D341Med (cell line): ENCODE measurements at places on chromosomes 16 and 17.

DNA sequence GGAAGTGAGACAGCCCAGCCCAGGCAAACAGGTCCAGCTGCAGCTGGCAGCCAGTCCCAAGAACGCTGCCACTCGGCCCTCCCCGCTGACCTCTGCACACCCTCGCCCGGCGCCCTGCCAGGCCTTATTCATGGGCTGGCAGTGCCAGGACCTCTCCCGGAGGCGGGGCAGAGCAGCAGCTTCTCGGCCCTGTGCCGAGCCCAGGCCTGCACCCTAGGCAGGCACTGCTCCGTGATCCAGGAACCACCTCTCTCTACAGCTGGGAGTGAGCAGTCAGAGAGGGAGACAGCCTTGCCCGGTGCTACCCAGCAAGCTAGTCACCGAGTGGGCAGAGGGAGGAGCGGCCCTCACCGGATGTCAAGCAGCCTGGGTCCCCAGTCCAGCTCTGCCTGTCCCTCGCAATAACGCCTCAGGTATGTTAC lies 79.9 kb upstream of the CBX4 start:
- no peak for DNase-seq

DNA sequence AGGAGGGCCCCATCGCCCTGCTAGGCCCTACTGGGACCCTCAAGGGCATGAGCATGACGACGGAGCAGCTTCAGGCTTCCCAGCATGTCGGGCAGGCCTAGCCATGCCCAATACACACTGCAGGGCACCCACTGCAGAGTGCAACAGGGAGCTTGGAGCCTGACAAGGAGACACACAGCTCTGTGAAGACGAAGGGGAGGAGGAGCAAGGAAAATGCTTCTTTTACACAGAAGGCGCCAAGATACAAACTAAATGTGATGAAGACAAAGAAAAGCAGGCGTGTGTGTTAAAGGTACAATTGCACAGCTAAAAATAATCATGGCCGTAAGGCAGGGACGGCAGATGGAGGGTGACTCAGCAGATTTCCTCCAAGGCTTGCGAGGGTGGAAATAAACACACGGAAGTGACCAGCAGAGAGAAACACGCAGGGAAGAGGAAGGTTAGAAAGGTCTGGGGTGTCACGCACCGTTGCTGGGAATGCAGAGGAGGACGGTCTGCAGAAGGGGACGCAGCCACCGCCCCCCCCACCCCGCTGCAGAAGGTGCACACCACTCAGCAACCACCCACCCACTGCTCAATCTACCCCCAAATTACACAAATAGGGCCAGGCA lies 108.5 kb downstream of the ZNF778 start:
- no peak for DNase-seq

DNA sequence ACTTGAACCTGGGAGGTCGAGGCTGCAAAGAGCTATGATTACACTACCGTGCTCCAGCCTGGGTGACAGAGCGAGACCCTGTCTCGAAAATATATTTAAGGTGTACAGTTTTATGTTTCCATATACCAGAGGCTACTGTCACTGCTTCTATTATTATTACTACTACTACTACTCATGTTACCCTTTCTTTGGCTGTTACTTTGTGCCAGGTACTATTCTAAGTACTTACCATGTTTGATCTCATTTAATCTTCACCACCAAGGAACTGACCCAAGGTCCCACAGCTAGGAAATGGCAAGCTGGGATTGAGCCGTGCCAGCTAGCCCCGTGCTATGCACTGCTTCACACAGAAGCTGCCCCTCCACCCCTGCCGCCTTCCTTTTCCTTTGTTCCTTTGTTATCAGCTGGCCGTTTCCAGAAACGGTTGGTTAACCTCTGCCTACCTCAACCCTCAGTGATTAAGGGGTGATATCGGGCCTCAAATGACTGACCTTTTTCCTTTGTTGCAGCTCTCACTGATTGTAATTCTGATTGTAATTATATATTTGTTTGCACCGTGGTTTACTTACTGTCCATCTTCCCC lies 78.4 kb downstream of the ABCC1 start:
- no peak for DNase-seq

DNA sequence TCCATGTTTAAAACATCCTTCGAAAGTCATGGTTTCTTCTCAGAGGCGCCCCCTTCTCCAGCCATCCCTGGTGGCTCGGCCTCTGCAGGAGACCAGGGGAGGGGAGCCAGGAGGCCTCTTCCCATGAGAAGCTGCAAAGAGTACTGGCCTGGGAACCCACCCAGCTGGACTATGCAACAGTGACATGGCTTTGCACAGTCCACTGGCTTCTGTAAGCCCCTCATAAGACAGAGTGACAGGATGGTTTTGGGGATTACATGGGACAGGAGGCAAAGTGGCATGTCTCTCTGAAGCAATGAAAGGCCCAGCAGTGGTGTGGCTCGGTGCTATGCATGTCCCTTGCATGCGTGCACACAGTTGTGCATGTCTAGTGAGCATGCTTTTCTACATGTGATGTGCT lies 99.5 kb downstream of the C16orf78 start:
- no peak for DNase-seq

DNA sequence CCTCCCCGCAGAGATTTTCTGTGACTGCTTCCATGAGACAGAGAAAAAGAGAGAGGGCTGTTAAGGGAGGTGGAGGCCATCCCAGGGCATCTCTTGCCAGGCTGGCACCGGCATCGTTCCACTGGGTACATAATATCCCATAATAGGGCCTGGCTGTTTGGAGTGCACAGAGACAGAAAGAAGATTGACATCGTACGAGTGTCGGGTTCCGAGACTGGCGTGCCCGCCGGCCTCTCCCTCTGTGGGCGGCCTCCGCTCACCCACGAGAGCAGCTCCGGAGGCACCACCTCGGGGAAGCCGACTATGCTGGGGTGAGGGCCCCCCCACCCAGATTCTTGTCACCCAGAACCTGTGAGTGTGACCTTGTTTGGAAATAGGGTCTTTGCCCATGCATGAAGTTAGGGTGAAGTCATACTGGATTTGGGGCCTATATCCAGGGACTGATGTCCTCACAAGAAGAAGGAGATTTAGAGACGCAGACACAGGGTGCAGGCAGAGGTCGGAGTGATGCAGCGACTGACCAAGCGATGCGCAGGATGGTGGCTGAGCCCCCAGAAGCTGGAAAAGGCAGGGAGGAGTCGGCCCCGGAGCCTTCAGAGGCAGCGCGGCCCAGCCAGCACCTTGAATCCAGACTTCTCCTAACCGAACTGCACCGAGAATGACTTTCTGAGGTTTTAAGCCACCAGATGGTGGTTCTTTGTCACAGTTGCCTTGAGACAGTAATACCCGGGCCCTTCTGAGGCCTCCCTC lies 101.8 kb upstream of the CIBAR2 start:
- no peak for DNase-seq

DNA sequence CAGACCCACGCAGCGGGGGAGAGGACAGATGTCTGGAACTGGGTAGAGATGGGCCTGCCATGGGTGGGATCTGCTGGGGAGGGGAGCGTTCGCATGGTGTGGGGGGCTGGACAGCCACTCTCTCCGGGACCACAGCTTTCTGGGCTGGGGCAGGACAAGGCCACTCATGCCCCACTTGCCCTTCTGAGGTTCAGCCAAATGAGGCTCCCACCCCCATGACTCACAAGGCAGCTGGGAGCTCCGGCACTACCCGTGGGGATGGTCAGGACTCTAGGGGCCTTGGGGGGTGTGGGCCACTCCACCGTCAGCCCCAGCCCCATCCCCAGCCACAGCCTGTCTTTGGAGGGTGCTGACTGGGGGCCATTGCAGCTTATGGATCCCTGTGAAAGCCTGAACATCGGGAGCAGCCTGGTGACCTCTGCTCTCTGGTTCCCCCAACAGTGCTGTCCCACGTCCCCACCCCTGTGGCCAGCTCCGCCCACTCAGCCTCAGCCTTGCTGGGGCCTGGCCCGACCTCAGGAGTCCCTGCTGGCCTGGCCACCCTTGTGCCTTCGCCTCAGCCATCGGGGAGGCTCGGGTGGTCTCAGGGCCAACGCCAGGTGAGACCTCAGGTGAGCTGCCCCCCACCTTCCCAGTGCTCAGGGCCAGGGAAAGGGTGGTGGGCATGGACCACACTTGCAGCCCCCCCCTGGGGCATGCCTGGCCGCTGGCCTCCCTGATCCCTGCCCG lies 4.7 kb upstream of the CDH15 start:
- no peak for DNase-seq

GRCh38 chr17:58643147-58643546 lies 48.7 kb downstream of the TEX14 start:
- no peak for DNase-seq

- no peak for DNase-seq
Observed at GRCh38 chr17:19646788-19647696, 1.5 kb upstream of the ALDH3A2 start.

DNA sequence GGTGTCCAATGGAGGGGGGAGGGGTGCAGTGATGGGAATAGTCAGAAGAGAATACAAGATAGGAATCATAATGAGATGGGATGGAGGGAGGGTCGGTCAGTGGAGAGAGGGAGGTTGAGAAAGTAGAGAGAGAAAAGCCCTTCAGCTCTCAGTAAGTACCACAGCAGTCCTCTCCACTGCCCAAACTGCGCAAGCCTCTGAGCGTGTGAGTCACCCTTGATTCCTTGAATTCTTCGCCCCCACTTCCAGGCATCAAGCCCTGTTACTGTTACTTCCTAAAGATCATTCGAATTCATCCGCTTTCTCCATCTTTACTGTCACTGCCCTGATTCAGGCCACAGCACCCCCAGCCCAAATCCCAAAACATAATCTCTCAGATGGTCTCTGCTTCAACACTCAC lies 2.5 kb downstream of the GUCY2D start:
- DNase-seq: no peak

- no peak for DNase-seq
Observed at GRCh38 chr17:78512976-78513375, 64.2 kb downstream of the DNAH17 start.

GRCh38 chr16:84320511-84320910 lies 25.8 kb downstream of the WFDC1 start:
- DNase-seq: no peak
